Hematopoietic multipotent progenitor cell treated with erythropoietin and hydrocortisone succinate and interleukin-3 and kit ligand, for 4 days (in vitro differentiated cells): ENCODE measurements at places on chromosomes 1 and 21.

GRCh38 chr1:96424877-96425276 lies 296.7 kb upstream of the PTBP2 start:
- no peak for DNase-seq

- DNase-seq: no peak
These were observed 52.8 kb upstream of the SELENON start for GRCh38 chr1:25747046-25747719.

- DNase-seq: no peak
These were observed 12.0 kb upstream of the VAMP4 start for GRCh38 chr1:171753685-171754352.

DNA sequence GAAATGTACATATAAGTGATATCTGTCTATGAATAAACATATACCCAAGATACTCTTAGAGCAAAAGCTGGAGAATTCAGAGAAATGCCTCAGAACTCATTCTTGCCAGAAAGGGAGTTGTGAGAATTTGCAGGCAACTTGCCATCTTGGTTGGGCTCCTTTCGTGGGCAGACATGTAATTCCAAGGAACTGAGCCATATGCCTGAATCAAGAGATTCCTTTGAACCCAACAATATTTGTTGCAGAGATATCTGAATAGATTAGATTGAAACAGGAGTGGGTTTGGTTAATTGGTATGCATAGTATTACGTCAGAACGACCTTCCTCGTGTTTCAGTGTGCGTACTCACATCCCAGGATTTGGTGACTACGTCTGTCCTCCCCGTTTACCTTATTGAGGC lies 67.0 kb downstream of the TGFB2 start:
- DNase-seq: no peak

DNA sequence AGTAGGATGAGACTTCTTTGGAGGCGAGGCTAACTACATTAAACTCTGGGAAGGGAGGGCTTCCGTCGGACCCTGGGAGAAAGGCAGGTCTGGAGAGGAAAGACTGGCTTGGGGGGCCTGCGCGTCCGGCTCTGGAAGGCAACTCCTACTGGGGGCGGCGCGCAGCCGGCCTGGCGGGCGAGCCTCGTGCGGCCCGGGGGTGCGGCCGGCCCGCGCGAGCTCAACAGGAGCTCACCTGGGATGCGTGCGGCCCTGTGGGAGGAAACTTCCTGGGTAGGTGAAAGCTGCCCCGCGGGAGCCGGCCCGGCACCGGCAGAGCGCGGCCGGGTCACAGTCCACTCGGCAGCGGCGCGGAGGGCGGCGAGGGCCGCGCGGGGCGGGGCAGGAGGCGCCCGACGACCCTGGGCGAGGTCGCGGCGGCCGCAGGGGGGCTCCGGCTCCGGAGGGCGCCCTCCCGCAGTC lies 449 bp downstream of the EPS15 start:
- peak; percentile 57 for DNase-seq

DNA sequence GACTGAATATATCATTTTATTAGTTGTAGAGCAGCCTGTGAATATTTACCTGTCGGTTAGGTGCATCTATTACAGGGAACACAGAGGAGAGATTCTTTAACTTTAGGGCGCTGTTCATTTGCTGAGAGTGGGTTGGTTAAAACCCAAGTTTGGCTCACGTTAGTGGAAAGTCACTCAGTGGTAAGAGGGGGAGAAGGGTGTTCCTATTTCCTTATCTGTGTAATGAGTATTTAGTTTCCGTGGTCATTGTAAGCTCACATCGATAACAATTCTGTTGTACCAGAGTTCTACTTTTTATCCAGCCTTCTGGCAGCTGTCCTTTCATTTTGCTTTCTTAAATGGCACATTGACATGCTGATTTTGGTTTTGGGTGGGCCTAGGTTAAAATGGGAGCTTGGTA lies 773.2 kb upstream of the ADAMTS5 start:
- peak; percentile 4 for DNase-seq

DNA sequence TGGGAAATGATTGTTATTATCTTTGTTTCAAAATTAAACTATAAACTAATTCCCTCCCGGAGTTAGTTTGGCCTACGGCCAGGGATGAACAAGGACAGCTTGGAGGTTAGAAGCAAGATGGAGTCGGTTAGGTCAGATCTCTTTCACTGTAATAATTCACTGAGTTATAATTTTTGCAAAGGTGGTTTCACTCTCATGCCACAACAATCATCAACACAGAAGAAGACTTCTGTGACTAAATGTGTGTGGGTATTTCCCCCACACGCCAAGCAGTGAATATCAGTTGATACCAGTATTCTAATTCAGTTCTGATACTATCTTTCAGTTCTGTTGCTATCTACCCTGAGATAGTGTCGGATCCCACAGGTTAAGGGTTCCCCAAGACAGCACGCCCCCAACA lies 215.1 kb downstream of the S1PR1 start:
- no peak for DNase-seq

DNA sequence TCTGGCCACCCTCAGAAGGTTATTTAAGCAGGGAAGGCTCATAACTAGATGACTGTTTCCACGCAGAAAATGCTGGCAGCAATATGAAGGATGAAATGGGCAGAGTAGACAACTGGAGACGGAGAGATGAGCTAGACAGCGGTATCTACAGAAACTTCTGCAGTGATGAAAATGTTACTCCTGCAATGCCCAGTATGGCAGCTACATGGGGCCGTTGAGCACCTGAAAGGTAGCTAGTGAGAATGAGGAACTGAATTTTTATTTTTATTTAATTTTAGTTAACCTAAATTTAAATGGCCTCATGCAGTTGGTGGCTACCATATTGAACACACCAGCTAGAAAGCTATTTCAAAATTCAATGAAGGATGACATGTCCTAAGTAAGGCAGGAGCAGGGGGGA lies 27.3 kb downstream of the SIPA1L2 start:
- DNase-seq: peak; percentile 23

DNA sequence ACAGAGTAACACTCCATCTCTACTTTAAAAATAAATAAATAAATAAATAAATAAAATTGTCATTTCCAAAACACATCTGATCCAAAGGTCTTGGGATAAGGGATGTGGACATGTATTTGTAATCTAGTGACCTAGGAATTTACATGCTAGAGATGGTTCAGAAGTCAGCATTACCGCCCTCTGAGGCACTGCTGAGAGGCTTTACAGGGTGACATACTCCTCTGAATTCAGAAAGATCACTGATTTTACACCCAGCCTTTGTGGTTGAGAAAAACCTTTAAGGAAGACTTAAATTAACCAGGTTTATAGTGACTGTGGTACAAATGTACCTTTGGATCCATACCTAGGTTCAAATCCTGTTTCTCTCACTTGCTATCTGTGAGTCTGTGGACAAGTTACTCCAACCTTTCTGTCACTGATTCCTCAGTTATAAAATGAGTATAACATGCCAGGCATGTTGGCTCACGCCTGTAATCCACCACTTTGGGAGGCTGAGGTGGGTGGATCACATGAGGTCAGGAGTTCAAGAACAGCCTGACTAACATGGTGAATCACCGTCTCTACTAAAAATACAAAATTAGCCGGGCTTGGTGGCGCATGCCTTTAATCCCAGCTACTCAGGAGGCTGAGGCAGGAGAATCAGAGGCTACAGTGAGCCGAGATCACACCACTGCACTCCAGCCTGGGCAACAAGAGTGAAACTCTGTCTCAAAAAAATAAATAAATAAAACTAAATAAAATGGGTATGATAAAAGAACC lies 20.1 kb downstream of the OSBPL9 start:
- DNase-seq: no peak

GRCh38 chr1:71039661-71040262 lies 7.9 kb downstream of the PTGER3 start:
- DNase-seq: no peak

DNA sequence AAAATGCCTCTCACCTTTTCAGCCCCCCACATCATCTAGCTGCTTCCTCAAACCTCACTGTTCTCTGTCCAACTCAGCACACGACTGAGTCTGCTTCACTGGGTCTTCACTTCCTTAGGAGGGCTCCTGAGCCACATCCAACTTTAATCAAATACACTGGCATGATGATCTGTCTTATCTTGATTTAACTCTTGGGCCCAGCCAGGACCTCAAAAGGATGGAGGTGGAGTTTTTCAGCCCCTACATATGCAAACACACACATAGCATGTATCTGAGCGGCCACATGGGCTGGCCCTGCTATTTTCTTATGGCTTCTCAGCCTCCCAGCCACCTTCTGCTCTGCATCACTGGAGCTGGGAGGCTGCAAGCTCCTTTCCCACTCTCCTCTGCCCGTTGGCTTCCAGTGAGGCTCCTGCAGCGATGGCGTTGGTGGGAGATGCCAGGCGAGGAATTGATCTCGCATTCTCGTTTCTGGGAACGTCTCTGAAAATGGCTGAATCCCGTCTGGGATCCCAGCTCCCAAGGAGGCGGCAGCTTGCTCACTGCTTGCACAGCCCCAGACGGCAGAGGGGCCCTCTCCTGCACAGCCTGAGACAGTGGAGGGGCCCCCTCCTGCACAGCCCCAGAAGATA lies 1.8 kb upstream of the PRXL2B start:
- DNase-seq: peak; percentile 38

GRCh38 chr1:26469558-26469957 lies 2.7 kb upstream of the HMGN2 start:
- no peak for DNase-seq

DNA sequence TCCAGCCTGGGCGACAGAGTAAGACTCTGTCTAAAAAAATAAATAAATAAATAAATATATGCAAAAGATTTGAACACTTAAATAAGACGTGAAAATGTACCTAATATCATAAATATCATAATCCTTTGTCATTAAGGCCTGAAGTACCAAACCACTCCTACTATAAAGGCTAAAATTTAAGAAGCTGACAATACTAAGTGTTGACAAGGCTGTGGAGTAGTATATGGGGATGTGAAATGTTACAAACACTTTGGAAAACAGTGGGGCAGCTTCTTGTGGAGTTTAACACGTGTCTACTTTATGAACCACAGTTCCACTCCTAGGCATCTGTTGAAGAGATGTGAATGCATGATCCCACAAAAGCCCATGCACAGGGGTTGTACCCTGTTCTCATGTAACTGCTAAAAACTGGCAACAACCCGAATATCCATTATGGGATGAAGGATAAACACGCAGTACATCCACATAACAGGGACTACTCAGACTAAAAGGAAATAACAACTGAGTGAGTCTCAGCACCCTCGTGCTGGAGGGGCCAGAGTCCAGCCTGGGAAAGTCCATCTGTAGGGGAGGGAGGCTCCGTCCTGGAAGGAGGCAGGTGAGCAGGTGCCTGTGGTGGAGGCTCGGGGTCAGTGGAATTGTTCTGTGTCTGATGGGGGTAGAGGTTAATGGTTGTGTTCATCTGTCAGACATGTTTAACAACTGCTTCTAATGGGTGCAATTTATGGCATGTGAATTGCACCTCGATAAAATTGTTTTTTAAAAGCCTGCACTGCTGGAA lies 6.7 kb upstream of the SLC19A1 start:
- DNase-seq: no peak

GRCh38 chr1:30187413-30188023 lies 535.9 kb downstream of the MATN1 start:
- no peak for DNase-seq
